ENCODE measurements at places on chromosomes 2 and 18. TPM values are rescaled to one million over a fixed set of nuclear protein-coding genes. Genes with fewer than 3 reads are reported as not detected.

GRCh38 chr2:150391779-150392178, 95.7 kb downstream of the RND3 start:
- no peak for DNase-seq

- DNase-seq = no peak
These were observed 33.9 kb downstream of the ARHGAP25 start for GRCh38 chr2:68768461-68768860.

GRCh38 chr2:118668431-118669424, 178.7 kb downstream of the EN1 start:
- DNase-seq = no peak

- no peak for DNase-seq
These were observed 400.1 kb downstream of the CCDC85A start for GRCh38 chr2:56583796-56584315.

DNA sequence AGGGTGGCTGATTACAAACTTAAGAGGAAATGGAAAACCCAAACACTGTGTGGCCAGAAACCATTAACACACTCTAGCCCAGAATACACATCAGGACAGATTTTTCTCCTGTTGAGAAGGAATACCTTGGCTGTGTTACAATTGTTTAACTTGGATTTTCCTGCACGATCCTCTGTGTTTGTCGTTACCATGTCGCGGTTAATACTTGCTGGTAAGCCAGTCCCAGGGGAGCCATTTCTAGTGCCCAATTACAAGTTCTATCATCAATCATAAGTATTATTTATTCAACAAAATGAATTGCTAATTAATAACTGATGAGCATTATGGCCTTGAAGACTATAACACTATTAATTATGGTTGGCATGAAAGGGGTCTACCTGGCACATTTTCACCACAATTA, 146.8 kb downstream of the LNPK start:
- no peak for DNase-seq

MEP1B gene
- total RNA-seq = 0.35 TPM

PRSS56 gene
- total RNA-seq = not detected

OTOS gene
- total RNA-seq = not detected

COL6A3 gene
- 13.6 TPM for total RNA-seq
